ENCODE measurements at places on chromosomes 1 and 21.

DNA sequence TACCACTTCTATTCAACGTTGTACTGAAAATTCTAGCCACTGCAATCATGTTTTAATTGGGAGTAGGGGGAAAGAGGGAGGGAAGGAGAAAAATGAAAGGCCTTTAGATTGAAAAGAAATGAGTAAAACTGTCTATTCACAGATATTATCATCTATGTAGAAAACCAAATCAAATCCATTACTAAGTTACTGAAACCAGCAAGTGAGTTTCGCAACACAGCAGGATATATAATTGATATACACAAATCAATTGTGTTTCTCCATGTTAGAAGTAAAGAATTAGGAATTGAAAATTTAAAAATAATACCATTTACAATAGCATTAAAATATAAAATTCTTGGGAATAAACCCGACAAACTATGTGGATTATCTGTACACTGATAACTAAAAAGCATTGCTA lies 19.2 kb downstream of the SFT2D2 start:
- DNase-seq = no peak

DNA sequence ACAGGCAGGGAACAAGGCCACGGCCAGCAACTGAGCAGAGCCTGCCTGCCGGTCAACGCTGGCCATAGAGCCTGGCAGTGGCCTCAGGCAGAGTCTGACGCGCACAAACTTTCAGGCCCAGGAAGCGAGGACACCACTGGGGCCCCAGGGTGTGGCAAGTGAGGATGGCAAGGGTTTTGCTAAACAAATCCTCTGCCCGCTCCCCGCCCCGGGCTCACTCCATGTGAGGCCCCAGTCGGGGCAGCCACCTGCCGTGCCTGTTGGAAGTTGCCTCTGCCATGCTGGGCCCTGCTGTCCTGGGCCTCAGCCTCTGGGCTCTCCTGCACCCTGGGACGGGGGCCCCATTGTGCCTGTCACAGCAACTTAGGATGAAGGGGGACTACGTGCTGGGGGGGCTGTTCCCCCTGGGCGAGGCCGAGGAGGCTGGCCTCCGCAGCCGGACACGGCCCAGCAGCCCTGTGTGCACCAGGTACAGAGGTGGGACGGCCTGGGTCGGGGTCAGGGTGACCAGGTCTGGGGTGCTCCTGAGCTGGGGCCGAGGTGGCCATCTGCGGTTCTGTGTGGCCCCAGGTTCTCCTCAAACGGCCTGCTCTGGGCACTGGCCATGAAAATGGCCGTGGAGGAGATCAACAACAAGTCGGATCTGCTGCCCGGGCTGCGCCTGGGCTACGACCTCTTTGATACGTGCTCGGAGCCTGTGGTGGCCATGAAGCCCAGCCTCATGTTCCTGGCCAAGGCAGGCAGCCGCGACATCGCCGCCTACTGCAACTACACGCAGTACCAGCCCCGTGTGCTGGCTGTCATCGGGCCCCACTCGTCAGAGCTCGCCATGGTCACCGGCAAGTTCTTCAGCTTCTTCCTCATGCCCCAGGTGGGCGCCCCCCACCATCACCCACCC lies at the start of gene TAS1R3:
TSS of gene TAS1R3 (plus strand) at position 213 of the 898 bp plus-strand sequence. CDS start at position 279, 66 bp downstream.
- no peak for DNase-seq

- DNase-seq = no peak
Measured at GRCh38 chr1:190205713-190206112, 272.0 kb downstream of the BRINP3 start.

- DNase-seq = no peak
Measured at GRCh38 chr1:25987951-25988350, 9.9 kb downstream of the PAFAH2 start.

- DNase-seq = no peak
Measured at GRCh38 chr1:114164840-114165543, 11.3 kb upstream of the SYT6 start.
